Cardiac fibroblast (primary cell): ENCODE measurements at places on chromosomes 1 and 21.

DNA sequence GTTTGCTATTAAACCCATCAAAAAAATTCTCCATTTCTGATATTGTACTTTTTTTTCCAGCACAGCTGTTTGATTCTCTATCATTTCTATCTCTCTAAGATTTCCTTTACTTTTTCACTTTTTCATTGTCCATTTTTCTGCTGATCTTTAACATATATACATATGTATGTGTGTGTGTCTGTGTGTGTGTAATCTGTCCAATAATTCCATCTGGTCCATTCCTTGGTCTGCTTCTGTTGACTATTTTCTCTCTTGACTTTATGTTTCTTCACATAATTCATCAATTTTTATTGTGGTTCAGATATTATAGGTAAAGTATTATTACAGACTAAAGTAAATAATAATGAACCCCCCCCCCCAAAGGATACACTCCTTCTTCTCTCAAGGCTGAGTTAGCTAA, 84.2 kb downstream of the RGS7 start:
- DNase-seq, result no peak

DNA sequence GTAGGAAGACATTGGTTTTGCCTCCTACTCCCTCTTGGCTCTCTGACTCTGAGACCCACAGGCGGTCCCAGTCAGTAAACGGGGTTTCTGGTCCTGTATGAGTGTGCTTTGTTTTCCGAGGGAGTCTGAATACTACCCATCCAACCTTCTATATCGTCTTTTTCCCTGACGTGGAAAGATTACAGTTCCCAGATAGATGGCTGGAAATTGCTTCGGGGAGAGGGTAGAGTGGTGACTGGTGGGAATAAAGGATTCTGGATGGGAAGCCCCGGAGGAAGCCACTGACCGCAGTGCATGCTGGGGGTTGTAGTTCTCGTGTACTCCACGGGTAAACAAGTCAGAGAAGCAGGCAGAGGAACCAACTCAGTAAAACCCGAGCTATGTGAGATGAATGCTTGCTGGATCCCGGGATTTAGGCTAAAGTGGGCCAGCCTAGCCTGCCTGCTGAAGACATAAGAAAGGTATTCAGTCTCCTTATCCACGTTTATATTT, 66.2 kb upstream of the IRF2BP2 start:
- peak; percentile 84 for DNase-seq

- DNase-seq, result peak; percentile 20
Measured at GRCh38 chr1:167871331-167871730, 42.6 kb downstream of the ADCY10 start.

- DNase-seq, result no peak
Measured at GRCh38 chr21:16198546-16198945, 468.8 kb downstream of the USP25 start.

- no peak for DNase-seq
Measured at GRCh38 chr1:190104961-190105360, 372.7 kb downstream of the BRINP3 start.

GRCh38 chr21:29238967-29239290, 59.8 kb upstream of the BACH1 start:
- peak; percentile 65 for DNase-seq

DNA sequence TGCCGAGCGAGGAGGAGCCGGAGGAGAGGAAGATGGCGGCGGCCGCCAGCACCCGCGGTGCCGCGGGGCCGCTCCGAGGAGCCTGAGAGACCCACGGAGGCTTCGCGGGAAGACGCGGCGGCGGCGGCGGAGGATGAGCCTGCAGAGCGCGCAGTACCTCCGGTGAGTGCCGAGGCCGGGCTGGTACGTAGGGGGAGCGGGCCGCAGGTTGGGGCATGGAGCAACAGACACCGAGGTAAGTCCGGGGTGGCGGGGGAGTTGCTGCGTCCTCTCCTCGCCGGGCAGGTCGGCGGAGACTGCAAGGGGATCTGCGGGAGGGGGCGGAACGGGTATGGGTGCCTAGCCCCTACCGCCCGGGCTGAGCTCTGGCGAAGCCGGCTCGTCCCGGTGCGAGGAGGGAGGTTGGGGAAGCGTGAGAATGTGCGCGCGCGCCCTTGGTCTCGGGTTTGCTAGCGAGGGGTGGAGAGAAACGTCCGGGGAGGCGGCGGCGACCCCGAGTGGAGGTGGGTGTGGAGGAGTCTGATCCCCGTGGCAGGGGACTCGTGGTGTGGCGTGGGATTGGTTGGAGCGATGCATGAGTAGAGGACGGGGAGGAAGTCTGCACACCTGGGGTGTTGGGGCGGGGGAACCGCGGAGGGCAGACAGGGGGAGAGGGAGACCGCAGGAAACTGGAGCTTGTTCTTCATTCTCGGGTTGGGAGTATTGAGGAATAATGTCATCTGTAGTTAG, at the start of gene SMG7:
SMG7 (plus strand) TSS at position 12 of the 729 bp plus-strand sequence; CDS start at position 134, 122 bp downstream.
- DNase-seq, result peak; percentile 24

DNA sequence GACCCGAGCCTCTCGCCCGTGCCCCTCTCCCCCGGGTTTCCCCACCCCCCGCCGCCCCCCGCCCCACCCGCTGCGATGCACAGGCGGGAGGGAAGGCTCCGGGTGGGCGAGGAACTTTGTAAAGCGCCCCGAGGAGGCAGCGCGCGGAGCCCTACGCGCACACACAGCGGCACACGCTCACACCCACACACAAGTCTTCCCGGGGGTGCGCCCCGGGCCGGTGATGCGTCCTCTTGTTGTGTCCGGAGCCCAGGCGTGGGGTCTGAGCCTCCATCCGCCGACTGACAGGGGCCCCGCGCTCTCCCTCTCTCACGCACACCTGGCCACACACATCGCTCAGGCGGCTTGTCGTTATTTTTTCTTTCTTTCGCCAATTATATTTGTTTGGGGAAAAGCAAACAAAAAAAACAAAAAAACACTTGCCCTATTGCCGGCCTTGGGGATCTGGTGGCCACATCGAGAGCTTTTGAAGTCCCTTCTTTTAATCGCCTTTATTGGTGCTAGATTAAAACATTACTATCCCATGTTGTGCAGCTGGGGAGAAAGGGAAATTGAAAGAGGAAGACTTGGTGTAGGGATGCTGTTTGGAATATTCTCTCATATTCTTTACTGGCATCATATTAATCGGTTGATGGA, 770 bp downstream of the NTNG1 start:
- DNase-seq, result no peak

DNA sequence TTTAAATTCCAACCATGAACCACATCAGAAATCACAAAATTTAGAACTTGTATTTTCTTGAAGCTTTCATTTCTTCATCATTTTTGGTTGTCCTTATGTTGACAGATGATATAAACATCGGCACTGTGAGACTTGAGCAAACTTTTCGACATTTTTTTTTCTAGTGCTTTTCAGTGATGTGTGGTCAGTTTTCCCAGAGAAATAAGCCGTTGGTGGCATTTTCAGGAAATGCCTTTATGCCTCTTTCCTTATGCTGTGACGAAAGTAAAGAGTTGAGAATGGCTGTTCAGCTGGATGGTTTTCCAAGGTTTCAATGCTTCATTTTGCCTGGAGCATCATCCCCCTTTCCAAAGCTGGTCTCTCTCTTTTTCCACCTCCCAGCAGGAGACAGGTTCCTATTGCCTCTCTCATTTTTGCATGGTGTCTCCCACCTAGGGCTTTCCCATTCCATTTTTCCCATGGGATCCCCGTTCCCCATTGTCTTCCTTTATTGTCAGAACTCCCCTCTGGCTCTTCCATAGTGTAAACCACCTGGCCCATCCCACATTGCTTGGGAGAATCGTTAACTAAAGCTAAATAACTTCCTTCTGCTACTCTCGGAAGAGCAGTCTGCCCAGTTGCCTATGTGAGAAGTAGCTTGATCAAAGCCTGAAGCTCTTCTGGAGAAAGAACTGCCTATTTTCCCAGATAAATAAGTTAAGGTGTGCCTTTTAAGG, 61.4 kb upstream of the DYNLT5 start:
- no peak for DNase-seq
